ENCODE measurements at places on chromosomes 12 and 14. TPM values are rescaled to one million over a fixed set of nuclear protein-coding genes. Genes with fewer than 3 reads are reported as not detected.

Gene NANOG
- 6.1 TPM for total RNA-seq

Gene PTCSC3
- total RNA-seq, result not detected

Gene TAPBPL
- 1.4 TPM for total RNA-seq

DNA sequence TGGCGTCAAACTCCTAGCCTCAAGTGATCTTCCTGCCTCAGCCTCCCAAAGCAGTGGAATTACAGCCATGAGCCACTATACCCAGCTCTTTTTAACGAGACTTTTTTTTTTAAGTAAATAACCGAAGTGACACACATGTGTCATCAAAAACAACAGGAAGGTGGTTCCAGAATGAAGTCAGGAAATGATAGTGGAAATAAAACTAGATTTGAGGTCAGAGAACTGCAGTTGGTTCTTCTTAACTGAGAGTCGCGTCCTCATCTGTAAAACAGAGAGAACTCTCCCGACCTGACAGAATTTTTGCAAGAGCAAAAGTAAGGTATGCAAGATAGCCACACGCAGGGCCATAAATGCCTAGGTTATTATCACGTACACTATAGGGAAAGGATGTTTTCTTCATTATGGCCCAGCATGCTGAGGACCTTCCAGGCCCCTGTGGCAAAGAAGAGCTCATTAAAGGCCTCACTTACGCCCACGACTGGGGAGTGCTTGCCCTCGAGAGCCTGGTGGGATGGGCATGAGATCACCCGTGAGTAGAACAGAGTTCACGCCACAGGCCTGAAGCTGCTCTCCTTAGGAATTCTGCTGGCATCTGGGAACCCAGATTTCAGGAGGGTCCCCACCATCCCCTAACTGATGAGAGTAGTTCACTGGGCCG lies 67.2 kb downstream of the SCARB1 start:
- peaks cover 7% of the 10 kb centered on the region for H3K36me3 ChIP-seq
- H3K4me3 ChIP-seq, result no peak overlapping the region
- no peak for DNase-seq
- no peak overlapping the region for H3K27ac ChIP-seq

- H3K36me3 ChIP-seq, result peaks cover 7% of the 10 kb centered on the region
- no peaks in the 10 kb centered on the region for H3K27me3 ChIP-seq
- H3K4me3 ChIP-seq, result no peak overlapping the region
Measured at GRCh38 chr12:80821513-80822000, 104.8 kb downstream of the MYF5 start.

DNA sequence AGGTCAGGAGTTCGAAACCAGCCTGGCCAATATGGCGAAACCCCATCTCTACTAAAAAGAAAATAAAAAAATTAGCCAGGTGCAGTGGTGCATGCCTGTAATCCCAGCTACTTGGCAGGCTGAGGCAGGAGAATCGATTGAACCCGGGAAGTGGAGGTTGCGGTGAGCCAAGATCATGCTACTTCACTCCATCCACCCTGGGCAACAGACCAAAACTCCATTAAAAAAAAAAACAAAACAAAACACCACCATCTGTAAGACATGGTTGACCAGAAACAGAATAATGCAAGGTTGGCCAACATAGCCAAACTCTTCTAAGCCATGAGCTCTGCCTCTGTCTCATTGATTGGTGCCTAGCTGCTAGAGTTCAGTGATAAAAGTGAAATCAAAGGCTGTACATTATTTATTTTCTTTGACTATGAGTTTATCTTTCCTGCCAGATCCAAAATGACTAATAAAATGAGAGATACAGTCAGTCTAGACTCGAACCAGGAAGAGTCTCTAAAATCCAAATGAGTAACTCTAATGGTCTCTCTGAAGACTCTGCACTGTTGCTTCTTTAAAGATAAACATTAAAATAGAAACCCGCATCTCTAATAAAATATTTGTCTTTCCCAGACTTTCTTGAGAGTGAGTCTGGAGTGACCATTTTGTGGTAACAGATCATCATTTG lies 404.7 kb downstream of the DAD1 start:
- no peak for DNase-seq
- H3K27me3 ChIP-seq, result no peaks in the 10 kb centered on the region
- no peak overlapping the region for H3K27ac ChIP-seq
- no peaks in the 10 kb centered on the region for H3K36me3 ChIP-seq
